ENCODE measurements at places on chromosomes 6 and 20. TPM values are rescaled to one million over a fixed set of nuclear protein-coding genes. Genes with fewer than 3 reads are reported as not detected.

DNA sequence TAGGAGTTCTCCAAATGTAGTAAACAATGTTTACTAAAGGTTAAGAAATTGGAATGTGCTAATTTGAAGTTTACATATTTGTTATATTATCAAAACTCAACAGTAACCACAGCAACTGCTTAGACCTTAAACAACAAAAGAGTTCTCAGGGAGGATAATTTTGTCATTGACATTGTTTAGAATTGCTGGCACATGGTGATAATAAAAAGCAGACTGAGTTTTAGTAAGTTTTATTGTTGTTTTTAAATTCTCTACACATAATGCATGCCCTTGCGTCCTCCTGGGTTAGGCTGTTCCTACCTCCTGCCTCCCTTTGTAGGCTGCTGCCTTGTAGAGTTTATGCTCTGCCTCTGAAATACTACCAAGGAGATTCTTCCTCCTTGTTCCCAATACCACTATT is 28.7 kb downstream of the LAMA4 start:
- DNase-seq = no peak

DNA sequence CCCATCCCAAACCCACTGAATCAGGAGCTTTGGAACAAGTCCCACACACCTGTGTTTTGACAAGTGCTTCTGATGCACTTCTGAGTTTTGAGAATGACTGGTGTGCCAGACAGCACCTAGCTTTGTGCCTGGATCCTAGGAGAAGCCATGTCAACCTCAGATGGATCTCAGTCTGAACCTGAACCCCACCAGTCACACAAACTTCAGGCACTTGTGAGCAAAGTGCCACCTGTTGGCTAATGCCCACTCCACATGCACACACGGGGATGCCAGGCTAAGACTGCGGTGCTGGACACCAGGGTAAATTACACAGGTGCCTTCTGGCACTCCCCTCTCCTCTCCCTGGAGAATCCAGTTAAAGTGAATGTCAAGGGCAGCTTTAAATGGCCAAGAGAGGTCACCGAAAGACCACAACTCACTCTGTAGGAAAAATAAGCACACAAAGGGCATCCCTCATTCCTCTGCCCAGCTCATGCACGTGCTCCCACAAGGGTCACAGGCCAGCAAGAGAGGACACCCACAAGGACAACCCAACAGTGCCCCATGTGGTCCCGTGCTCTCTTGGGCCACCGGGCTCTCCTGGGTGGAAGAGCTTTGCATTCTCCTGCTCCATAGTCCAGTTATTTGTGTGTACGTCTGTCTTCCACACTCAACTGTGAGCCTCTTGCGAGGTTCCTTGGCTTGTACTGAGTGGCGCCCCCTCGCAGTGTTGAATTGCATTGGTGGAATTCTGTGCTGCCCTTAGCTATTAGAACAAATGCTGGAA is 45.6 kb downstream of the TAF8 start:
- no peak for DNase-seq

- no peak for DNase-seq
These were observed 54.8 kb upstream of the TFAP2D start for GRCh38 chr6:50658561-50658960.

DNA sequence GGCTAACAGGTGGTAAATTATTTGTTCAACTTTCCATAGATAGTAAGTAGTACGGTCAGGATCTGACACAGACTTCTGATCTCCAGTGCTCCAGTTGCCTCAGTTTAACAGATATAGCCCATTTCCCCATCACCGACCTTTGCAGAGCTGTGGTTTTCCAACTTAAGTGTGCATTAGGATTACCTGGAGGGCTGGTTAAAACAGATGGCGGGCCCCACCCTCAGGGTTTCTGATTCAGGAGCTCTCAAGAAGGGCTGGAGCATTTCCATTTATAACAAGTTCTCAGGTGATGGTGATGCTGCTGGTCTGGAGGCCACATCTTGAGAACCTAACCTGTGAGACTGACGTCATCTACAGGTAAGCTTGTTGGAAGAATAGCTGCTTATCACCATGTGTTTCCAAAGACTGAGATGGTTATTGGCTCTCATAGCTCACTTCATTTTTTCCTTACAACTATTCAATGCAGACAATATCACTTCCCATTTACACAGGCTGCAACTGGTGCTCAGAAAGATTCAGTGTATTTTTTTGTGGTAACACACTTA is 360.1 kb upstream of the CHD6 start:
- no peak for DNase-seq

DNA sequence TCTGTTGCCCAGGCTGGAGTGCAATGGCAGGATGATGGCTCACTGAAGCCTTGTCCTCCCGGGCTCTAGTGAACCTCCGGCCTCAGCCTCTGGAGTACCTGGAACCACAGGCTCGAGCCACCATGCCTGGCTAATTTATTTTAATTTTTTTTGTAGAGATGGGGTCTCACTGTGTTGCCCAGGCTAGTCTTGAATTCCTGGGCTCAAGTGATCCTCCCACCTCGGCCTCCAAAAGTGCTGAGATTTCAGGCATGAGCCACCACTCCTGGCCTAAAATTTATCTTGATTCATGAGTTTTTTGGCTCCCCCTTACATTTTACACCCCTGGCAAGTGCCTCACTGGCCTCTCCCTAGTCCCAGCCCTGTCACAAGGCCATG is 2.5 kb upstream of the SLC29A1 start:
- DNase-seq = no peak

- DNase-seq = no peak
These were observed 33.0 kb downstream of the GMPR start for GRCh38 chr6:16271428-16271827.

GRCh38 chr6:12083763-12084162 is 71.7 kb downstream of the HIVEP1 start:
- no peak for DNase-seq

DNA sequence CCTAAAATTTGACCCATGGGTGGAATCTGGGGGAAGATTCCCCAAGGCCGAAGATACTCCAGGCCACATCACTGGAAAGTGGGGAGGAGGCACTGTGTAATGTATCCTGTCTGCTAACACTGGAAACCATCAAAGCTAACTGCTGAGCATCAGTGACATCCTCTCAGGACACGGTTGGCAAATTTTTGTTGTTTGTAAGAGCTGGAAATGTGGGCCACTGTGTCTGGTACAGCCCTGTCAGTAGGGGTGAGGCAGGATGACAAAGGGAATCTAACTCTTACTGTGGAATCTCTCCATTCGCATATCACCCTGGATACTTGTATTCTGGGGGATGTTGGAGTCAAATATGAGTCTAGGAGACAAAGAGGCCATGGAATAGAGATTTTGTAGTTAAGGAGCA is 17.0 kb upstream of the CLPSL2 start:
- DNase-seq = peak; percentile 21

DNA sequence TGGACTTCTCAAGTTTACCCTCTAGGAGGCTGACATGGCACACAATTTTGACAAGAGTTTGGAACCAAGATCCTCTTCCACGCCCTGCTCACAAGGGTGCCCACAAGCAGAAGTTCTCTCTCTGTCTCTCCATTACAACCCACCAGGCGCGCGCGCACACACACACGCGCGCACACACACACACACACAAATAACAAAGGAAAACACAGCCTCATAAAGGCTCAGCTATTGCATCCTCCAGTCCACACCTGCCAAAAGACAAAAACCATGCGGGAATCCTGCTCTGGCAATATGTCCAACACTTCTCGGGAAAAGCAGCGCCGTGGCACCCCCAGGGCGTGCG is 870 bp downstream of the PAK5 start:
- no peak for DNase-seq

DNA sequence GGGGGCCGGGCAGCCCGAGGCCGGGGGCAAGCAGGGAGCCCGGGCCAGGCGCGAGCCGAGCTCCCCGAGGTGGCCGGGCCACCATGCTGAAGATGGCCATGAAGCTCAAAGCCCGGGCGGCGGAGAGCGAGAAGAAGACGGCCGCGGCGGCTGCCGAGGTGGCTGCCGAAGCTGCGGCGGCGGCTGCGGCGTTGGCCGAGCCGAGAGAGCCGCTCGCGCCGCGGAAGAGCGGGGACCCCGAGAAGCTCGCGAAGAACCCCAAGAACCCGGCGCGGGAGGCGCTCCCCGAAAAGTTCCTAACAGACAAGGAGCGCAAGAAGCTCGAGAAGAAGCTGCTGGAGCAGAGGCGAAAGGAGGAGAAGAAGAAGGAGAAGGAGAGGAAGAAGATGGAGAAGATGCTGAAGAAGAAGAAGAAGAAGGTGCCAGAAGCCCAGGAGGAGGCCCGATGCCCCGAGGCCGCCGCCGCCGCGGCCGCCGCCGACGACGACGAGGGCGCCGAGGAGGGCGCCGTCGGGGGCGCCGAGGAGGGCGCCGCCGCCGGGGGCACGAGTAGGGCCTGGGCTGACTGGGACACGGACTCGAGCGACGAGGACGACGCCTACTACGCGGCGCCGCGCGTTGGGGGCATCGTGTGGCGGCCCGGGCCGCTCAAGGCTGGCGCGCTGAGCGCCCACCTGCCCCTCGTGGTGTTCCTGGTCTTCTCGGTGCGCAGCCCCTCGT is 37.4 kb downstream of the GNAS start:
- peak; percentile 19 for DNase-seq

- no peak for DNase-seq
These were observed 21.1 kb downstream of the PDRG1 start for GRCh38 chr20:31930779-31931178.

DNA sequence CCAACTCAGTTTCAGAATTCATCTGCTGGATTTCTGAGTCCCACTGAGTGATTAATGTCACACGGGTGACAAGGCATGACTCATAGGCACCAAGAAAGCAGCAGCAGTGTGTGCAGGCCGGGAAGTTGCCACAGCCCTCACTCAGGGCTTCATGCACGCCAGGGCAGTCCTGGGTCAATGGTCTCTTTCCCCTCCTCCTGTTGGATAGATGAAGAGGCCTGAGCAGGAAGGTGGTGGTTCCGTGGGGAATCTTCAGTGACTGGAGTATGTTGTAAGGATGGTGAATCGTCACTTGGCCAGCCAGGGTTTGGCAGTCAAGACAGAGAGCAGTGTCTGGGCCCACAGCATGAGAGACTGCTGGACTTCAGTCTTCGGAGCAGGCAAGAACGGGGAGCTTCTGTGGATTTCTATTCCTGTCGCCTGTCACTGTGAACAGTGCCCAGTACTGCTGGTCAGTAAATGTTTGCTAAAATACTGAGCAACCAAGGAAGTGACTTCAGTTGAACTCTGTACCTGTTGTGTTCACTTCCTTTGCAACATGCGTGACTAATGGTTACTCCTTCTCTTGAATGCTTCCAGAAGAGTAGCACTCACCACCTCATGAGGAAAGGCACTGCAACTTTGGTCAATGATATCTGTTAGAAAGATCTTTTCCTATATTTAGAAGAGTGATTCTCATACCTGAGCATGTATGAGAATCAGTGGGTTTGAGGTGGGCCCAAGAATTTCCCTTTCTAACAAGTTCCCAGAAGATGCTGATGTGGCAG is 62.0 kb upstream of the CD93 start:
- DNase-seq = peak; percentile 34

DNA sequence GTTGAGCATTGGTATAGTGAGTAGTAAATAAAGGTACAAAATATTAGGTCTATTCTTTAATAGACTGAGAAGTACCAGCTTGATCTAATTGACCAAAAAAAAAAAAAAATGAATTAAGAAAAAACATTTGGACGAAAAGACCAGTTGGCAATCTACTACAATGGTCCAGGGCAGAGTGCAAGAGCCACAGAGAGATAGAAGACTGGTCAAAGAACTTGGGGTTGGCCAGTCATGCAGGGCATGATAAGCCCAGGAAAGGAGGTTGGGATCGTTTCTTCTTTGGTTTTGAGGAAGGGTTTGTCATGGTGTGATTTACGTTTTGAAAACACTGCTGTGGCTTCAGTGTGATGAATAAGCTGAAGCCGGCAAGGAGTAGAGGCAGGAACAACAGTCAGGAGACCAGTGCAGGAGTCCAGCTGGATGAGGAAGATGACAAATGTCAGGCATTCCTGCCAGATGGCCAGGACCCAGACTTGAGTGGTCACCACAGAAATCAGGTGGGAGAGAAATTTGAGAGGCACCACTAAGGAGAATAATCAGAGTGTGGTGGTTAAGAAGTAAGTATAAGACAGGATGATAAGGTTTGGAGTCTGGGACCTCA is 14.0 kb downstream of the SMLR1 start:
- no peak for DNase-seq

GRCh38 chr20:63641792-63642523 is 11.3 kb downstream of the STMN3 start:
- DNase-seq = peak; percentile 97

GRCh38 chr6:63426844-63427243 is 107.1 kb upstream of the LGSN start:
- no peak for DNase-seq

GRCh38 chr20:21513181-21513663 is 642 bp downstream of the NKX2-2 start:
- no peak for DNase-seq

DNA sequence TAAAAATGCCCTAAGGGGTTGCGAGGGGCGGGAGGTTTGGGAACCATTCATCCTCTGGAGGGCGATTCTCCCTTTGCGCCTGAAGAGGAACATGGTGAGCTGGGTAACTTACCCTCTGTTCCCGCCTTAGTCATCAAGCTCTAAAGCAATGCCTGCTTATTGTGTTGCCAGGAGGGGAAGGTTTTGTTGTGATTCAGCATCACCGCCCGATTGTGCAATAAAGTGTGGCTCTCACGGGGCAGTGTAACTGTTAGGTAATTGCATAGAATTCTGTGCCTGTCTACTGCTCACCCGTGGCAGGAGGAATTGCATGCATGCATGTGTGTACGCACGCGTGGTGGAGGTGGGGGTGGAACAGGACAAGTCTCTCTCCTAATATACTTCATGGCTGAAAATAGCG is 95.5 kb upstream of the AGPAT4 start:
- no peak for DNase-seq

DNA sequence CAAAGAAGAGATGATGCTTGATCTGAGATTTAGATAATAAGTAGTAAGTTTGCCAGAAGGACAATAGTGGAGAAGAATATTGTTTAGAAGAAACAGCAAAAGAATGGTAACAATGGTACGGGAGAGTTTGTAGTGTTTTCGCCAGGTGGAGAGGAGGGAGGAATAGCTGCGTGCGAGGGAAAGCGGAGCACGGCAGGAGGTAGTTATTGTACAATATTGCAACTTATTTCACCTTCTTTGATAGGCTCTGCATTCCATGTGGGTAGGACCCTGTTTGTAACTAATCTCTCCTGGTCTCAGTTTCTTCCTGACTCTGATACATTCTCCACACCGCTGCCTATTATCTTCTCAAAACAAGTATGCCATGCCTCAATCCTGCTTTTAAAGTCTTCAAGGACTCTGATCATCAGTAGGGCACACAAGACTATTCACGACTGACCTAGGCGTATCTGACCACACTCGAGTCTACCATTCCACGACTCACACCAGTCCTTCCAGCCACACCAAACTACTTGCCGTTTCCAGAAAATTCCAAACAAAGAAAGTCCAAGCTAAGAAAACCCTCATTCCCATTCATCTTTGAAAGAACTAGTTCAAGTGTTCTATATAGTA is 1.1 kb downstream of the PPIL4 start:
- no peak for DNase-seq

Gene FAM209B
- total RNA-seq = 1.2 TPM

Gene ARMH2
- total RNA-seq = 0.31 TPM

Gene EGFL8
- total RNA-seq = 13.4 TPM

Gene CCM2L
- not detected for total RNA-seq

Gene MUC21
- not detected for total RNA-seq

Gene MCCD1
- total RNA-seq = not detected

Gene ZNF451
- total RNA-seq = 50.8 TPM

Gene C6orf58
- not detected for total RNA-seq

Gene CLVS2
- total RNA-seq = not detected

Gene EMILIN3
- 0.27 TPM for total RNA-seq

Data from activated naive CD4-positive, alpha-beta T cell treated with anti-CD3 and anti-CD28 coated beads, Interleukin-2, amount 50 U/mL, for 72 hours (primary cell).